ENCODE measurements at places on chromosomes 11 and 22.
A peak's percentile ranks its signal among the peaks of the same experiment; 100 is the strongest.

DNA sequence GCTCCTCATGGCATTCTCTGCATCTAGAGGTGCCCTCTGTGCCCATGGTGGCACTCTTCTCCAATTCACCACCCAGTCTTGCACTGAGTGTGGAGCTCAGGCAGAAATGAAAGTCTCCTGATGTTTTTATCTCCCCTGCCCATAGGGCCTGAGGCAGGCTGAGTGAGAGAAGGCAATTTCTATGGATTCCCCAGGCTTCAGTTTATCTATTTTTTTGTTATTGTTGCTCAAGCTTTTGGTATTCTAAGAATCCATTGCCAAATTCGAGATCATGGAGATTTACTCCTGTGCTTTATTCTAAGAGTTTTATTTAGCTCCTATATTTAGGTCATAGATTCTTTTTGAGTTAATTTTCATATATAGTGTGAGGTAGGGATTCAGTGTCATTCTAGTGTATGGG, 40.7 kb downstream of the TSPAN18 start:
- DNase-seq: no peak

- no peak for DNase-seq
These were observed 199.0 kb upstream of the MTNR1B start for GRCh38 chr11:92770419-92770818.

DNA sequence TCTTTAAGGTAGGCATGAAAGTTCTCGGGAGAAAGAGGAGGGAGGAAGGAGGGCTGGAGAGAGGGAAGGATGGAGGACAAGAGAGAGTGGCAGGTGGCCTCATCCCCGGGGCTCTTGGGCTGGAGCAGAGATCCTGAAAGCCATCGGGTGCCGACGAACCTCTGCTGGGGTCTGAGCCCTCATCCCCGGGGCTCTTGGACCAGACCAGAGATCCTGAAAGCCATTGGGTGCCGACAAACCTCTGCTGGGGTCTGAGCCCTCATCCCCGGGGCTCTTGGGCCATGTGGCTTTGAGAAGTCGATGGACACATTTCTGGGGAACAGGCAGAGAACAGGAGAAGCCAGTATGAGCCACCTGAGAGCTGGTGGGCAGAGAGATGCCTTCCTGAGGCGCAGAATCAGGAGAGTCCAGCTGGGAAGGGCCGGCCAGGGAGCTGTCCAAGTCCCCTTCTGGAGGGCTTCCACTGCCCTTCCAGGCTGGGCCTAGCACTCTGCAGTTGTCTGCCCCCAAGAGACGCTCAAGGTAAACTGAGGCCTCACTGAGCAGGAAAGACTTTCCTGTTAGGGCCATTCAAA, 1398.1 kb downstream of the BRD1 start:
- no peak for DNase-seq

- DNase-seq: no peak
These were observed 134.5 kb downstream of the PLEKHA7 start for GRCh38 chr11:16879690-16880089.

- no peak for DNase-seq
These were observed 21.8 kb upstream of the GNB1L start for GRCh38 chr22:19876314-19876940.

GRCh38 chr22:27628891-27629631, 172.5 kb downstream of the MN1 start:
- DNase-seq: no peak

DNA sequence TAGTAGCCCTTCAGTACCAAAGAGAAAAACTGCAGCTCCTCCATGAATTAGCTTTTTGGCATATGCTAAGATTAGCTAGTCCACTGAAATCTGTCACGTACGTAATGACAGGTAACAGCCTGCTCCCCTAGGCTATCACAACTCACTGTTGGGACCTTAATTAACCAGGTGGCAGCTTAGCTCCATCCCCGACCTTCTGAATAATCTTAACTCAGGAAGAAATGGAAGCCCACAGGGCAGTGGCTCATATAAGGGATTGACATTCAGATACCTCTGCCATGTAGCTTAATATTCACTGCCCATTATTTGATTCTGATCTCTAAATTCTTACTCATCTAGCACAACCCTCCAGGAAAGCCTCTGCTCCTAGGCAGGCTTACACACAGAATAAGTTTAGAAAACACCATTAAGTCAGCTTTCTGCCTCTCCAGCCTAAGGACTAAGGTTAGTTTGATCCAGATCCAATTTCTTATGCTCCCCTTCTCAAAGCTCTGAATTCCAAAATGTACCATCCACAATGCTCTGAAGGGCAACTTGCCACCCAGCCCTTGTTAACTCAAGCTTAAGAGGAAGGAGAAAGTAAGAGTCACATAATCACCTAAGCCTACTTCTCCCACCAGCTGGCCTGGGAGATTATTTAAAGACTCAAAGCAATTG, 5.0 kb downstream of the HSPA8 start:
- DNase-seq: no peak

DNA sequence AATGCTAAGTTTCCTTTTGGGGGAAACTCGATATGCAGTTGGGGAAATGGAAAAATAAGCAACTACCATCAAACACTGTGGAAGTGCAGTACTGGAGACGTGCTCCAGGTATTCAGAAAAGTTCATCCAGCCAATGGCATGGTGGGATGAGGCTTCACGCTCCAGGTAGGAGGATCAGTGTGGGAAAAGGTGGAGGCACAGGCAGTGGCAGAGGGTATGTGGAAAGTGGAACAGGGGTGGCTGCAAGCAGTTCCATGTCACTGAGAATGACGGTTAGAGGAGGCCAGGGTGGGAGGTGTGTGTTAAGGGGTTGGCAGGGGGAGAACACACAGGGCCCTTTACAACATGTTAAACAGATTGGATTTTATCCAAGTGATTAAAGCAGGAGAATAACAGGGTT, 105.1 kb upstream of the NCAM1 start:
- no peak for DNase-seq

GRCh38 chr11:64516226-64516625, 74.8 kb upstream of the SLC22A12 start:
- DNase-seq: peak; percentile 39

GRCh38 chr11:69437001-69437875, 44.2 kb upstream of the LINC01488 start:
- no peak for DNase-seq

All from activated CD4-positive, alpha-beta T cell treated with anti-CD3 and anti-CD28 coated beads, Interleukin-2, amount 10 ng/mL, durations not matched to agents 7 days and 5 days (primary cell).